ENCODE measurements at places on chromosomes 2 and 18.

GRCh38 chr18:36284671-36285295, 12.7 kb upstream of the FHOD3 start:
- peak; percentile 33 for DNase-seq

DNA sequence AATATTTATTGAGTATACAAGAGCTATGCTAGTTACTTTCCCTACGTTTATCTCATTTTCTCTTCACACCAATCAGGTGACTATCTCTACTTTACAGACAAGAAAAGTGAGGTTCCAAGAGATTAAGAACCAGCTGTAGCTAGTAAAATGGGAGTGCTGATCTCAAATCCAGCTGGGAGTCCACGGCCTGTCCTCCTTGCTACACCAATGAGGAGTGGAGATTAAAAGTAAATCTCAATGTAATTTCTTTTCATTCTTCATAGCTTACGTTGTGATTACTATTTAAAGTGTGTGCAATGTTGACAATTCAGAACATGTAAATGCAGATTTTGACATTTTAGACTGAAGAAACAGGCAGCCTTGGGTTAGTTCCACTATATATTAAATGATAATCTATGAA, 53.9 kb upstream of the NRP2 start:
- DNase-seq, result no peak

DNA sequence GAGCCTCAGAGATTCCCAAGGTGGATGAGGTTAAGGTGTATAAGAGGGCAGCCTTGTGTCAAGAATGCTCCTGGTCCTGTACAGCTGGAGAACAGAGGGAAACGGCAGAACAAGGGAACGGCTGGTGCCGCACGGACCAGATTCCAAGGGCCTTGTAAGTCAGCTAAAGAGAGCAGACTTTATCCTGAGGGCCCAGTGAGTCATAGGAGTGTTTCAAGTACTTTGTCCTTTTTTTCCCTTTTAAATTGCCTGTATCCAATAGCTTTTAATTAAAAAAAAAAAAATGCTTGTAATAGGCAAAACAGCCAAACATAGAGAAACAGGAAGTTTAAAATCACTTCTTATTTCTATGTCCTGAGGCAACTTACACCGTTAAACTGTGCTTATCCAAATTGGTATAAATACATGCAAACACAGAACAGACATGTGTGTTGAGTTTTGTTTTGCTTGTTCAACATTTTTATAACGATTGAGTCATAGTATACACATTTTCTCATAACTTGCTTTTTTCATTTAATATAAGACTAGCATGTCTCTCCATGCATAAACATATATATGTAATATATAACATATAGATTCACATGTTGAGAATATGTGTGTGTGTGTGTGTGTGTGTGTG, 42.1 kb upstream of the EVA1A start:
- no peak for DNase-seq

DNA sequence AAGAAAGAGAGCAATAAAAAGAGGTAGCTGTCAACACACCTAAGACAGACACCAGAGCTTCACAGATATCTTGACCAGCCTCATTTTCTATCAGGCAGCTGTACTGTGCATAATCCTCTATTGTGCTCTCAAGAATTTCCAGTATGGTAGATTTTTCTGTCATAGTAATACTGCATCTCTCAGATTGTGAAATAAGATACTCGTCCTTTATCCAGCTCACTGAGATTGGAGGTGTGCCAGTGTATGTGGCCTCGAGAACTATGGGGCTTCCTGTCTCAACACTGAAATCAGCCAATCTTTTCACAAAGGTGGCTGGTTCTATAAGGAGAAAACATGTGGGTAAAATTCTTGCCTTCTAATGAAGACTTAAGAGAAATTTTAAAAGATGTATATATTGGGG, 88.9 kb downstream of the TTN start:
- no peak for DNase-seq

- DNase-seq, result no peak
Measured at GRCh38 chr2:158825021-158825420, 29.9 kb downstream of the DAPL1 start.

DNA sequence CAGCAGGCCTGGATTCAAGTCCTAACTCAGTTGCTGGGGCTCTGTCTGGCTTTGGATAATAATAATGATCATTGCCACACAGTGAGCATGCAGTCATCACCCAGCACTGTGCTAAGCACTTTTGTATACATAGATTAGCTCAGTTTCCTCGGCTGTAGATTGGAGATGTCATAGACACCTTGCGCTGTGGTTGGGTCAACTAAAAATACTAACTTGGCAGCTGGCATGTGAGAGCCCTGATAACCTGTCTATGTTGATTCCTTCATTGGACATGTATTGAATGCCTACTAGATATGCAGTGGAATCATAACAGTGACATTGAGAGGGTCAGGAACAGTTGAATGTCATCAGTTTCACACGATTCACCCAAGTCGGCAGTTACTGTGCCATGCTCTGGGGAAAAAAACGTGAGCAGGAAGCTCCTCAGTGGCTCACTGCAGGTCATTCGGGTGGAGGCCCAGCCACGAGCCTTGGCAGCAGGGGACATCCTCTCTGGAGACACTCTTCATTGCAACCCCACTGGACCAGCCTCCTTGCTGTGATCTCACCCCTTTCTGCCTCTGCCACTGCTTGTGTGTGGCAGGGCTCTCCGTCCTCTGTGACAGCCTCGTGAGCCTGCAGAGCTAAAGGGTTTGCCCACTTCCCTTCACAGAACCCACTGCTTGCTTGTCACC, 85.3 kb downstream of the NPAS2 start:
- DNase-seq, result no peak

- no peak for DNase-seq
Measured at GRCh38 chr18:79863161-79864005, 65.6 kb downstream of the KCNG2 start.

- no peak for DNase-seq
Measured at GRCh38 chr18:45044787-45045186, 364.1 kb downstream of the SETBP1 start.

DNA sequence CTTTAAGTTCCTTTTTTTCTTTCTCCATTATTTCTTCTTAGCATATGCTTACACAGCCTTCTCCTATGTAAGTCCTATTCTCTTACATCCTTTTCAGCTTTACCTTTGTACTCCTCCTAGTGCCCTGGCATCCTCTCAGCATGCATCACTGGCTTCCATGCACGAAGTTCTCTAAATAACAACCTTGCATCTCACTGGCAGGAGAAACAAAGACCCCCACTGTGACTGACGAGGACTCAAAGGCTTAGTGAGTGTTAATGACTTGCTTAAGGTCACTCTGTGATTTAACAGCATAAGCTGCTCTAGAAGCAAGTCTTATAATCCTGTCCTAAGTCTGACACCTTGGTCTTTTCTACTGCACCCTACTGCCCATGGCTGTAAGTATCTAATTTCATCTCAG, 1236.0 kb upstream of the CELF4 start:
- DNase-seq, result no peak

- no peak for DNase-seq
Measured at GRCh38 chr2:161228511-161229240, 68.4 kb downstream of the TANK start.

DNA sequence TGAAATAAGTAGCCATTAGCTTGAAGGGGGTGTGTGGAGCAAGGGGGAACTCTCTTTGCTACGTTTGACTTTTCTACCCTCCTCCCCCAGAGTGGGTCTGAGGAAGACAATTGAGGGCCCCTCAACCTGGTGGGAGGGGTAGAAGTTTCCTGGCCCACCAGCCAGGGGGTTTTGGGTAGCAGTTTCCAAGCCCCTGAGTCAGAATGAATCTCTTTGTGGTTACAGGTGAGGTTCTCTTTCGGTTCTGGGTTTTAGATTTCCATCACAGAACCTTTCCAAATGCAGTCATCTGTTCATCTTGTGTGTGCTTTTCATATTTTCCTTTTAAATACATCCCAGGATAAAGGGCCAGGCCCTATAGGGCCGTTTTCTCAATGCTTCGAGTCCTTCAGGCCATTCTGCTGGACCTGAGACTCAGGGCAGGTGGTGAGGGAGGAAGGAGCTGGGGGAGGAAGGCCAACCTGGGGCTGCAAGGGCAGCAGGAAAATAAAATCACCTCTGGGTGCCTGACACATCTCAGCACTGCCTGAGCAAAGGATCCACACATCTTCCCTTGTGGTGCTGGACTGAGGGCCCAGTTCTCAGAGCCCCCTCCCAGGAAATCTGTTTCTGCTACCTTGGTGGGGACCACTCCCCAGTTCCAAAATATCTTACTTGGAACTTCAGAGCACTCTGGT, 4.7 kb downstream of the LBH start:
- peak; percentile 54 for DNase-seq

GRCh38 chr18:9919564-9920232, 5.9 kb downstream of the VAPA start:
- DNase-seq, result no peak

GRCh38 chr2:25129901-25130520, 38.4 kb downstream of the POMC start:
- no peak for DNase-seq

DNA sequence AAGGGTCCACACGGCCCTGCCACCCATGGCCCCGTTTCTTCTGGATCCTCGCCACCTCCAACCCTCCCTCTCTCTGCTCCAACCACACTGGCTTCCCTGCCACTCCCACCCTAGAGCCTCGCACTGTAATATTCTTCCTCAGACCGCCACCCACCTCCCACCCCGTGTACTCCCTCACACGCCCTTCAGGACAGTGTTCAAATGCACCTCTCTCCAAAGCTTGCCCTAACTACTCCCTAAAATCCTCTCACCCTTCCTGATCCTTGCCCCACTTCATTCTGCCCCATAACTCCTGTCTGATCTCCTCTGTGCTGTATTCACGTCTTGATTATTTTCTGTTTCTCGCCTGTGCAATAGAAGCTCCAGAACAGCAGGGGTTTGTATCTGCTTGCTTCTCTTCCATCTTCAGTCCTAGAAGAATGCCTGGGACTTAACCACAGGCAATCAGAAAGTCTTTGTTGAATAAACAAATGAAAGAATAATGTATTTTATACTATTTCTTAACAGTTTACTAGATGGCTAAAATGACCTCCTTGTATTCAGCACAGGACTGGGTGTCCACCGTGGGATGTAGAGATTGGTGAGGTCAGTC, 25.5 kb downstream of the EPB41L3 start:
- DNase-seq, result no peak

DNA sequence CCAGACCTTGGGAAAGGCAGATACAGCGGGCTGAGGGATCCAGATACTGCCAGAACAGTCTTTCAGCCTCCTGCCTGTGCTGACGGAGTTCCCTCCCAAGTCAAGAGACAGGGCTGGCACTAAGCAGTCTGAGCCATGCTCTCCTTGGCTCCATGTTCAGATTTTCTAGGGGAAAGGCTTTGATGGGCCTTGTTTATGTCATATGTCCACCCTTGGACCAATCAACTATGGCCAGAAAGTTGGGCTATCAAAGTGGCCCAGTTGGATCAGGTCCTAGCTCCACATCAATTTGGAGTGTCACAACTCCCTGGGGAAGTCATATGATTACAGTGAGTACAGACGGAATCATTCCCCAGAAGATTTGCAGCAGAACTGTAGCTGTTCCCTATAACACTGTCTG, 152.0 kb downstream of the GREB1L start:
- no peak for DNase-seq

DNA sequence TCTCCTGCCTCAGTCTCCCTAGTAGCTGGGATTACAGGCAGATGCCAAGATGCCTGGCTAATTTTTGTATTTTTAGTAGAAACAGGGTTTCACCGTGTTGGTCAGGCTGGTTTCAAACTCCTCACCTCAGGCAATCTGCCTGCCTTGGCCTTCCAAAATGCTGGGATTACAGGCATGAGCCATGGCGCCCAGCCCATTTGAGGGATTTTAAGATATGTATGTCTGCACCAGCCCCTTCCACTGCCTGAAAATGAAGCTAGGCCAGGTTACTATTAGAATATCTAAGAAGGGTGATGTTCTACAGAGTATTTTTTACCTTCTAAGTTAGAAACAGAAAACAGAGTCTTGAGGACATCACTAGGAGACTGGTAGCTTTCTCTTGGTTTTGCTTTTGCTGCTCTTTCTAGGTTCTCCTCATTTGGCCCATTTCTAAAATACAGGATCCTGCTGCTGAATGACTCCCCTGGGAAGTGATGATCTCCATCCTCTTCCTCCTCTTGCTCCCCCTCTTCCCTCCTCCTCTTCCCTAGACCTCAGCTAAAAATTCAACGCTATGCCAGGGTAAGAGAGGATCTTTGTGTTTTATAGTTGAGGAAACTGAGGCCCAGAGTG, 118.5 kb downstream of the MYCN start:
- DNase-seq, result no peak

- DNase-seq, result no peak
Measured at GRCh38 chr18:53790786-53791185, 433.7 kb downstream of the MBD2 start.

- no peak for DNase-seq
Measured at GRCh38 chr2:3241971-3242746, 135.5 kb downstream of the EIPR1 start.

GRCh38 chr2:119252186-119253113, 28.8 kb downstream of the STEAP3 start:
- no peak for DNase-seq

GRCh38 chr2:182504903-182505302, 78.1 kb upstream of the PDE1A start:
- no peak for DNase-seq

GRCh38 chr2:173708806-173709205, 256.4 kb downstream of the SP3 start:
- no peak for DNase-seq

- DNase-seq, result no peak
Measured at GRCh38 chr2:112591413-112591812, 7.0 kb downstream of the CHCHD5 start.

DNA sequence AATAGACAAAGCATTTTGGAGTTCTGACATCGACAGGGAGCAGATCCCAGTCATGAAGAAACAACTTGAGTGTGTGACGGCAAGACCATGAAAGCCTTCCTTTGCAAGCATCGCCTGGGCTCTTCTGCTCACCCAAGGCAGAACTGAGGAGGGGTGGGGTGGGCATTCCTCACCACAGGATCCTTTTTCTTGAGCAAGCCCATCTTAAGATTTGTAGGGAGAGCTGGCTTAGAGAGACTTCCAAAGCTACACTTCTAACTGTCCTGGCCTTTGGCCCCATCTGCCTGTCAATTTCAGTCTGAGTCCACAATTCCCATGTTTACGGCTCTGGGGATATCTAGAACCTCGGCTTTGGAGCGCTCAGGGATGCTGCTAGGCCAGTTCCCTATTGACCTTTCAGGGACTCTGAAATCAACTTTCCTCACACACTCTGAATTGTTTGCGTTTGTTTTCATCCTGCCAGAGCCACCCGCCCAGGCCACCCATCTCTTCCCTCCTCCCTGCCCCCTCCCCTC, 3.7 kb downstream of the KLHL14 start:
- no peak for DNase-seq
